ENCODE measurements at places on chromosomes 1 and 21.

- no peak for DNase-seq
Measured at GRCh38 chr1:27416387-27417111, 24.1 kb downstream of the GPR3 start.

GRCh38 chr1:67807282-67807681 is 26.0 kb downstream of the GNG12 start:
- no peak for DNase-seq

DNA sequence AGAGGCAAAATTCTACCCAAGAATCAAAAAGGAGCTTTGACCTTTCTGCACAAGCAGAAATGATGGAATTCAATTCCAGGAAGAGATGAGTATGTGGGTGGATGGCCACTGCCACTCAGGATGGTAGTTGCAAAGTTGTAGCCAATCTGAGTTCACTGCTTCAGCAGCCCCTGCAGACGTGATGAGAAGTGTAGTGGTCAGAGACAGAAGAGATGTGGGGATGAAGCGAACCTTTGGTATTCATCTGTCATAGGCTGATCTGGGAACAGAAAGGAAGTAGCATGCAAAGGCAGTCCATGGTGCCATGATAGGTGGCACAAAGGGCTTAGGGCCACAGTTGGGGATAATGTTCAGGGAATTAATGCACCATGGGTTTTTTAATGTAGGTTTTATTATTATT is 81.1 kb upstream of the PGBD5 start:
- no peak for DNase-seq

- no peak for DNase-seq
Measured at GRCh38 chr21:43297391-43297981, 128.7 kb downstream of the CRYAA start.

GRCh38 chr1:56249234-56249633 is 330.1 kb downstream of the PLPP3 start:
- DNase-seq, result no peak

Data from left hindlimb (tissue), 1 donor.